ENCODE measurements at places on chromosomes 1 and 21.

GRCh38 chr1:188170411-188170810 lies 1341.7 kb downstream of the PLA2G4A start:
- no peak for DNase-seq

GRCh38 chr1:238176441-238176840 lies 285.7 kb upstream of the ZP4 start:
- DNase-seq: no peak

DNA sequence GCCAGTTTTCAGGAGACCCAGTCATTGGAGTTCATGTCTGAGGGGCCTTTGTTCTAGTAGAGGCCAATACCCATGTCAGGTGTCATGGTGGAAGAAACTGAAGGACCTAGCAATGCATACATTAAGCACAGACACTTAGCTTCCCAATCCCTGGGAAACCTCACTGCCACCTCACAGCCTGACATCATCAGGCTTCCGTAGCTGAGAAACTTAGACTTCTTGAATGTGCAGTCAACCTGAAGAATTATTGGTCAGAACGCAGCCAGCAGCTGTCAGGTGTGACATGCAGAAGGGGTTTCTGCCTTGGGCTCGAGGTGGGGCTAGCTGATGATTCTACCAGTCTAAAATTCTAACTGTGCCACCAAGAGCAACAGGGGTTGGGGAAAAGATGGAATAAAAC lies 1.9 kb upstream of the ITPKB start:
- no peak for DNase-seq

DNA sequence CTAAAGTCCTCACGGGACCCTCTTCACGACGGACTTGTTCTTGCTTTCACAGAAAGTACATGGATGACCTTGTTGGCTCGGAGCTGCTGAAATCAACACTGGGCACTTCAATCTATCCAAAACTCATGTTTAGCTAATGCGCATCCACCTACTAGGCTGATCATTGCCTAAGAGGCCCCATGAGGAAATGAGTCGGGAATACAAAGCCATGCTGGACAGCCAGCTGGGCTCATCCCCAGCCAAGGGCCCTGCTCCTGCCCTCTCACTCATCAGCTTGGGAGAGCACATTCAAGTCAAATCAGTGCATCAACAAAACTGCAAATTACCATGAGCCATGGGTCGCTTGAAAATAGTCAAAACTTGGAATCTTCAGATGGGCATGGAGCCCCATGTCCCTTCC lies 14.8 kb upstream of the HEYL start:
- no peak for DNase-seq

GRCh38 chr21:36047139-36047538 lies 13.2 kb downstream of the SETD4 start:
- no peak for DNase-seq

DNA sequence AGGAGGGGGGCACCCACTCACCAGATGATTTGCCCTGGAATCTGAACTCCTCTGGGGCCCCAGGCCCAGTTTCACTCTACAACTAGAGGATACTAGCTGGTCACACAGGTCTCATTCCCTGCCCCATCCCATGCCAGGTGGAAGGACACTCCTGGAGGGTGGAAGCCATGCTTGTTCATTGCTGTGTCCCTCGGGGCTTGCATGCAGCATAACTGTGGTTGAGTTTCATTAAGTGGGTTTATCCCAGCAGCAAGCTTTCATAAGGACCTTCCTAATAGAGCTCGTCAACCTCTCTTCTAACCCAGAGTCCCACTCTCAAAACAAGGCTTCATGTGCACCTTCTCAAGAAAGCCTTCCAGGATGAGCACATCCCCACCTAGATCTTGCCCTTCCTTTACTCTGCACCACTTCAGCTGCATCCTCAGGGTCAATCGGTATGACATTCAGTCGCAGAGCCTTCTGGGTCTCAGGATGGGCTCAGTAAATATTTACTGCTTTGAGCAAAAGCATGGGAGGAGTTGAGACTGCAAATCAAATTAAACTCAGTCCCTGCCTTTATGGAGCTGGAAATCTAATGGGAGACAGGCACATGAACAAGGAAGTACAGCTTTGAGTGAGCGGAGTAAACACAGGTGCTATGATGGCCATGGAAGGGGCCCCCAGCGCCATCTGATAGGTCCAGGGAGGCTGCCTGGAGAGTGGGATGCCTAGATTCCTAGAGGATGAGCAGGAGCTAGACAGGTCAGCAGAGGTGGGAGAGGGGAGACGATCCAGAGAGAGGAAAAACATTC lies 32.3 kb downstream of the LAMB3 start:
- no peak for DNase-seq

DNA sequence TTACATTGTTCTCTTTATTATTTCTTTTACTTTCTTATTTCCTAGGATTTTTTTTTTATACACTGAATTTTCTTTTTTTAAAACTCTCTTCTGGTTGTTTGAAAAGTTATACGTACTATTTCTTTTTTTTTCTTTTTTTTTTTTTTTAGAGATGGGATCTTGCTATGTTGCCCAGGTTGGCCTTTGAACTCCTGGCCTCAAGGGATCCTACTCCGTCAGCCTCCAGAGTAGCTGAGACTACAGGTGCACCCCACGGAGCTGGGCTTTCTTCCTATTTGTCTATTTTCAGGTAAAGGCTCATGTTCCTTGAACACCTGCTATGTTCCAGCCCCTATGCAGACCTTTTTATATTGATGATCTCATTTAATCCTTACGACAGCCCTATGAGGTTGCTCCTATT lies 29.4 kb upstream of the DYRK1A start:
- no peak for DNase-seq

- DNase-seq: no peak
Observed at GRCh38 chr1:193413376-193413775, 227.0 kb upstream of the B3GALT2 start.

- no peak for DNase-seq
Observed at GRCh38 chr1:7426780-7427604, 344.1 kb upstream of the VAMP3 start.

GRCh38 chr1:31764312-31765040 lies at the start of gene ADGRB2:
ADGRB2 (minus strand) TSS chr1:31764340; CDS start chr1:31757221, 7,119 bp downstream.
- no peak for DNase-seq

DNA sequence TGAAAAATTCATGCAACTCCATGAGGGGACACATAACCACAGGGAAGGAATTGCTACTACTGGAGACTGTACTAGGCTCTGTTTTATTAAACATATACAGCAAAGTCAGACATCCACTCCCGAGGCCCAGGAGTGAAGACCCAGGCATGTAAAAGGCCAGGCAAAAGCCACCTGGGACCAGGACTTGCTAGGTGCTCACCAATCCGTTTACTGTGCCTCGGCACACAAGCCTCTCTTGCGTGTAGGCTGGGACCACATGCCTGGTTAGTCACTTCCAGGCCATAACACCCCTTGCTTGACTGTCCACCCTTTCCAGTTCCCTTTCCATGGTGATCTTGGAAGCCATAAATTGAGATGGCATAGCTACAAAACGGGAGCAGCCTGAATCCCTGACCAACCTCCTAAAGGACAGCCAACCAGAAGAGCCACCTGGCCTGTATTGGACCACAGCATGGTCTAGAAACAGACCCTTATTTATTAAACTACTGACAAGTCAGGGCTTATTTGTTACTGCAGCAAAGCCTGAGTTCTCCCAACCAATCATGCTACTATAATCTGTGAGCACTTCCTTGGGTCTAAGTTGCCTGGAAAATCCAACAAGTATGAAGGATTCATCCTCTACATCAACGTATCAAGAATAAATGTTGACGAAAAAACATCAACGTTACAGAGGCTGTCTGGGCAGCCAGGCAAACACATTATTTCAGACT lies 39.7 kb downstream of the URB1 start:
- DNase-seq: no peak

GRCh38 chr1:165173818-165174217 lies 182.7 kb downstream of the LMX1A start:
- no peak for DNase-seq

DNA sequence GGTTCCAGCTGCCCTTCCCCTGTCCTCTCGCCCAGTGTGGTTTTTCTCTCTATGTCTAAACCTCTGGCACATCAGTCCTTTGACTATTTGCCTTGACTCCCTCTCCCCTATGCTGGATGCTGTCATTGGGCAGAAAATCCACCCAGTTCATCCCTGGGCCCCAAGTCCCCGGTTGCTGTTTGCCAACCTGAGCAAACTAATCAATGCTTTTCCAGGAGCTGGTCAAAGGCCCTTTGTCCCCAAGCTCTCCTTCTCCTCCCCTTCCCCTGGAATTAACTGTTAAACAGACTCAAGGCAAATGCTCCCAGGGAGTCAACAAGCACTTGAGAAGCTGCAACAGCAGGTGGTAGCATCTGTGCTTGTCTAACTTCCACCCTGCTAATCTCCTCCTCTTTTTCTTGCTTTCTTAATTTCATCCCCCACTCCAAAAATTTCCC lies 102.7 kb downstream of the LMX1A start:
- DNase-seq: no peak

GRCh38 chr1:7373251-7373650 lies 397.8 kb upstream of the VAMP3 start:
- no peak for DNase-seq
